ENCODE measurements at places on chromosomes 7 and 10. TPM values are rescaled to one million over a fixed set of nuclear protein-coding genes. Genes with fewer than 3 reads are reported as not detected.

- no peak for DNase-seq
Measured at GRCh38 chr7:55567571-55567970, 4.7 kb downstream of the VOPP1 start.

Gene CPA4
- not detected for total RNA-seq

- DNase-seq = no peak
Measured at GRCh38 chr10:48390933-48391845, 84.7 kb downstream of the MAPK8 start.

- no peak for DNase-seq
Measured at GRCh38 chr10:16470747-16471146, 33.9 kb downstream of the PTER start.

Gene AKR1C8
- total RNA-seq = not detected

DNA sequence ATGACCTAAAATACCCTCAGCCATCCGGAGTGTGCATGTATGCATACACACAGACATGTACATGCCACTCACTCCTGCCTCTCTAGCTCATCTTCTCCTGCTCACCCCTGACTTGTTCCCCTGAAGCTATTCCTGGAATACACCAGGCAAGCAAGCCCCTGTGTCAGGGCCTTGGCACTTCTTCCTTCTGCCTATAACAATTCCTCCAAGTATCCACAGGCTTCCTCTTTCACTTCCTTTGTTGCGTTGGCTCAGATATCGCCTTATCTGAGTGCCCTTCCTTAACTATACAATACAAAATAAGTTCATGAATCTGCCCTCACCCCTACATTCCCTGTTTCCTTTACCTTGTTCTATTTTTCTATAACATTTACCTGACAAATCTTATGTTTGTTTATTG, 88.8 kb downstream of the NOD1 start:
- DNase-seq = no peak

DNA sequence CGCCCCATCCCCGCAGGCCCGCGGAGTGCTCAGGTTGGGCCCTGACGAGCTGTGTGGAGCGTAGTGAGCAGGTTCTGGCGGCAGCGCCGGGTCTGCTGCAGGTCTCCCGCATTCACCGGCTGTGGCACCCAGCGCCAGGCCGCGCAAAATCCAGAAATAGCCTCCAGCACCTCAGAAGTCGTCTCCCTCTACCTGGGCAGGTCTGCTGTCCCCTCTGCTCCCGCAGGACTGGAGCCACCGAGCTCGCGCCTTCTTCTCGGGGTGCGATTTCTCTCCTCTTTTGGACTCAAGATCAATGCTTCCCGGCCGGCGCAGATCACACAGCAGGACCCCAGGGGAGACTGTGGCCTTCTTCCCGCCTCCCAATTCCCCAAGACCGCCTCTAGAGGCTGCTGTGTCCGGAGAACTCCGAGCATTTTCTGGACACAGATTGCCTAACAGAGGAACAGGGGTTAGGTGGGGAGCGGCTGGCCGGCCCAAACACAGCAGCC, 8.4 kb downstream of the TLX1 start:
- peak; percentile 84 for DNase-seq

Gene DIP2C
- total RNA-seq = 10.1 TPM

- DNase-seq = peak; percentile 88
Measured at GRCh38 chr10:117552156-117552631, 9.6 kb downstream of the EMX2 start.

Gene RADIL
- 5.8 TPM for total RNA-seq

DNA sequence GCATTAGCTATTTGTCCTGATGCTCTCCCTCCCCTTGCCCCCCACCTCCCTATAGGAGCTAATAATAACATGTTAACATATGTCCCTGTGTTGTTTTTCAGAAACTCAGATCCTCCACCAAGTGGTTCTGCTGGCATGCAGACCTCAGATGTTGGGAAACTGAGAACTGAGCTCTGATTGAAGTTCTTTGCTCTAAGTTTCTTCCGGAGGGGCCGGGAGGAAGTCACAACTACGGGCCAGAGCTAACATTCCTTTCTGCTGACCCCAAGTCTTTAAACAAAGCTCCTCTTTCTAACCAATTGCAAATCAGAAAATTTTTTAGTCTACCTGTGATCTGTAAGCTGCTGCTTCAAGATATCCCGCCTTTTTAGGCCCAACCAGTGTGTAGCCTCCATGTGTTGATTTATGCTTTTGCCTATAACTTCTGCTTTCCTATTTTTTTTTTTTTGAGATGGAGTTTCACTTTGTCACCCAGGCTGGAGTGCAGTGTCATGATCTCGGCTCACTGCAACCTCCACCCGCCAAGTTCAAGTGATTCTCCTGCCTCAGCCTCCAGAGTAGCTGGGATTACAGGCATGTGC, 66.6 kb downstream of the LYZL1 start:
- no peak for DNase-seq

GRCh38 chr10:85645926-85646711, 720.5 kb downstream of the GRID1 start:
- DNase-seq = no peak

Gene CALHM1
- total RNA-seq = 0.06 TPM

- no peak for DNase-seq
Measured at GRCh38 chr10:63155388-63156020, 22.4 kb downstream of the NRBF2 start.

DNA sequence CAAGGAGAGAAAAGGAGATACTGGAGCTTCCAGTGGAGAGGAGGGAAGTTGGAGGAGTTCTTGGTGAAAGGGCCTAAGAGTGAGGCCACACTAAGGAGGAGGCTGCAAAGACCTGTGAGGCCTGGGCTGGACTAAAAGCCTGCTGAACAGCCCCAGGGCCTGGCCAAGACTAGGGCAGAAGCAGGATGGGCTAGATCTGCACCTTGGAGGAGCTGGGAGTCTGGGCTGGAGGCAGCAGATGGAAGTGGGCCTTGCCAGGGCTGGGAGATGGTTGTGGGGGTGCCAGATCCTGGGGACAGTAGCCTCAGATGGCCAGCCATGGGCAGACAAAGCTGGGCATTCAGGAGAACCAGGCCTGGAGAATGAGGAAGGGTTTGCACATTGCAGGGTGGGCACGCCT, 6.5 kb upstream of the PURB start:
- DNase-seq = no peak

Gene SFRP5
- total RNA-seq = not detected

DNA sequence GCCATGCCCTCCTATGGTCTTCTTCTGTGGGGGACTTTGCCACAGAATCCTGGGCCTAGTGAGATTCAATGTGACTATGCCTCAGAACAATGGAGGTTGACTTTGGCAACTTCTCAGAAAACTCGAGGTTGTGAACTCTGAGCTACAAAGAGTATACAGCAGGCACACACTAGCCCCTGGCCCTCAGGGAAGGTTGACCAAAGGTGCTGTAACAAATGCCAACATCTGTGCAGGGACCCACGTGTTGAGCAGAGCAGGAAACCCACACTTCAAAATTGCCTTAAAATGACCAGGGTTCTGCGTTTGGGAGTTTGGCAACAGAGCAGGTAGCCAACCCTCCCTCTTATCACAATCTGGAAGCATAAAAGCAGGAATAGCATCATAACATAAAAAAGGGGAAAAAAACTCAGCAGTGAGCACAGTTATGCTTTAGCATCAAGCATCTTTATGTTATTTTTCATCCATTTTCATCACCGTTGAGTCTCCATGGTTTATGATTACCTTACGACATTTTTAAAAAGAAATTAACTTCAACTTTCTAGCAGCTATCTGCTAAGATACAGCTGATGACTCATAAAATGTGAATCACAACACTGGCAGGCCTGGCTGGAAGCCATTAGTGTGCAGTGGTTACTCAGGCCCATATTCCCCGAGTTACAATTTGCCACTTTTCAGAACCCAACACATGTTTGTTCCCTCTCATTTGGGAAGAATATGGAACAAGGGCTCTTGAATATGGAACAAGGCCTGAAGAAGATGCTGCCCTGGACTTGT, 11.1 kb downstream of the PRLHR start:
- DNase-seq = no peak

GRCh38 chr7:103093429-103093828, 18.5 kb downstream of the ARMC10 start:
- DNase-seq = no peak

Gene IFIT3
- 0.06 TPM for total RNA-seq

Gene DGKB
- total RNA-seq = 2.2 TPM

- DNase-seq = no peak
Measured at GRCh38 chr7:95330204-95330960, 6.0 kb upstream of the PON1 start.

Gene SPDYE16
- not detected for total RNA-seq

DNA sequence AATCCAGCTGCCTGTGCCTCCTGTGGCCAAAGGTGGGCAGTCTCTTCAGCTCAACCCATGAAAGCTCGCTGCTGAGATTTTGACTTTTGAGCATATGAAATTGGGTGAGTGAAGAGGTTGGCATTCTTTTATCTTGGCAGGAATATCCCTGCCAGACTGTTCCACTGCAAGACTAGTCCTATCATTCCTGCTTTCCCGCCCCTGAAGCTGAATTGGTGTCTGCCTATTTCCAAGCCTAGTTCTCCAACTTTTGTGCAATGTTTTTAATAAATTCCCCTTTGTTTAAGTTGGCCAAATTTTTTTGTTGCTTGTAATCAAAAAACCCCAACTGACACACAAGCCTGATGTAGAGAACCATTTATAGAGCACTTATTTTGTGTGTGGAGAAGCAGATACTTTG, 34.8 kb upstream of the BICC1 start:
- no peak for DNase-seq

- no peak for DNase-seq
Measured at GRCh38 chr10:71432956-71433767, 36.4 kb downstream of the CDH23 start.

Gene HSPA14
- 41.8 TPM for total RNA-seq
